ENCODE measurements at places on chromosomes 16 and 17.
A peak's percentile ranks its signal among the peaks of the same experiment; 100 is the strongest.

DNA sequence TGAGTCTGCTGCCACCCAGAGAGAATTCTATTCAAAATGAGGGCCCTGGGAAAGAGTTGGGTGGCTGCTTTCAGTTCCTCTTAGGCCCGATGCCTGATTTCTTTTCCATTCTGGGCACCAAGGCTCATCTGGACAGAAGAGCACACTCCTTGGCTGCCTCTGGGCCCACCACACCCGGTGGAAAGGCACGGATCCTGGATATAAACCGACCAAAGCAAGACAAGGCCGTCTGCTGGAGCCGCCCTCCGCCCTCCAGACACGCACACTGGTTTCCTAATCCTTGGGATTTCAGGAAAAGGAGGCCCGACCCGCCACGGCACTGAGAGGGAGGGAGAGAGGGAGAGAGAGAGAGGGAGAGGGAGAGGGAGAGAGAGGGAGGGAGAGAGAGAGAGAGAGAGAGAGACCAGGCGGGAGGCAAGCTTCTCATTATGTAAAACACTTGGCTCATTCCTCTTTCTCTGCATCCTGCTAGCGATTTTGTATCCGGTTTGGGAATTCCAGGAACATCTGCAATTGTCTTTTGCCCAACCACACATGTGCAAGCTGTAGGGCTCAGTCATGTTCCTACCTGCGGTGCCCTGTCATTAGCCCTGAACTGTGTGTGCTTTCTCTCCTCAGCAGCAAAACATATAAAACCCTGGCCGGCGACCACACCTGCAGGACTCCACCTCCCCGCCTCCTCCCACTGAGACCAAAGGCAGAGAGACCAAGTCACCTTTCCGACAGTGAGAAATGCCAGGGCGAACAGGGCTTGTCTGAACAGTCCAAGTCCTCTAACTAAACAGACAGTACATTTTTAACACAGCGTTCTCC lies 347.2 kb downstream of the SOX9 start:
- DNase-seq = peak; percentile 41

DNA sequence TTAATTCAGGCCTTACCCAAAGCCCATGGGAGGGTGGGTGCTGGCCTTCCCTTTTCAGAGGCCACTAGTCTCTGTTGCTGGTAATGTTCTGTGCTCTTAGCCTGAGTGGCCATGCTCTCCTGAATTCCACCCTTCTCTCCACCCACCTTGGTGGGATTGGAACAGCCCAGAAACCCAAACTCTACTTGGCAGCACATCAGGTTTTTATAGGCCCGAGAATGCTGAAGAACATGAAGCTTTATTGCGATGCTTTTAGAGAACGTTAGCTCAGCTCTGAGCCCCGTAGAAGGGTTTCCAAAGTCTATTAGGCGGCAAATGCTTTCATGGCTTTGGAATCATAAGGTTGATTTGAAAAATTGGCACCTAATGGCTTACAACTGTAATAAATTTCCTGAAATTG lies 209.3 kb downstream of the MSI2 start:
- no peak for DNase-seq

- DNase-seq = no peak
Measured at GRCh38 chr16:11627822-11628457, 40.3 kb upstream of the SNN start.

- DNase-seq = no peak
Measured at GRCh38 chr16:56852401-56852730, 12.6 kb upstream of the SLC12A3 start.

DNA sequence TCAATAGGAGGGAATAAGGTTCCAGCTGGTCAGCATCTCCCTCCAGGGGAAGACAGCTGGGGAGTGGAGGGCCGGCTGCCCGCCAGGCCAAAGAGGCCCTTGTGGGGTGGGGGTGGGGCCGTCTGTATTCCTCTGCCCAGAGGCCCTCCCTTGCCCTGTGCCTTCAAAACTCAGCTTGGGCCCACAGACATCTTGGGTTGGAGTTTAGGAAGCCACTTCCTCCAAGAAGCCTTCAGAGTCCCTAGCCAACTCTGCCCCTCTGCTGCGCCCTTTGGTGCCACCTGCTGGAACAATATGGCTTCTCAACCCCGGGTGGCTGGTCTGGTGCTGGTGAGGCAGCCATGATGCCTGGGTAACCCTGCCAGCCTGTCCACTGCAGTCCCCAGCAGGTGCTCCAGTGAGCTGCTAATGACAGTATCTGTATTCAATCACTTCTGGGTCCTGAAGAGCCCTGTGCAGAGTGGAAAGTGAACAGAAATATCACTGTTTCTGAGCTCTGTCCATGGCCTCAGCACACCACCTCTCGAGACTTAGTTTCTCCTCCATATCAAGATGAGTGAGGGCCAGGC lies 16.7 kb downstream of the HSD11B2 start:
- DNase-seq = peak; percentile 47

GRCh38 chr17:34379868-34380267 lies 16.8 kb upstream of the CCL1 start:
- DNase-seq = peak; percentile 10

DNA sequence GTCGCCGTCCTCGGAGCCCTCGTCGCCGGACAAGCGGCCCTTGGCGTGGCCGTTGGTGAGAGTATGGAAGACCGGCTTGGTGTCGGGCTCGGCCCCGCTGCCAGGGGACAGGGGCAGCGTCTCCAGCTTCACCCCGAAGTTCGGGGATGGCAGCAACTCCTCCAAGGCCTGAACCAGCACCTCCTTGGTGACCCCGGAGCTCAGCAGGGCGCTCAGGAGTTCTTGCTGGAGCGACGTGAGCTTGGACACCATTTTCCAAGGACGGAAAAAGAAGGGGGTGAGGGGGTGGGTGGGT lies 279 bp downstream of the HNF1B start:
- no peak for DNase-seq

DNA sequence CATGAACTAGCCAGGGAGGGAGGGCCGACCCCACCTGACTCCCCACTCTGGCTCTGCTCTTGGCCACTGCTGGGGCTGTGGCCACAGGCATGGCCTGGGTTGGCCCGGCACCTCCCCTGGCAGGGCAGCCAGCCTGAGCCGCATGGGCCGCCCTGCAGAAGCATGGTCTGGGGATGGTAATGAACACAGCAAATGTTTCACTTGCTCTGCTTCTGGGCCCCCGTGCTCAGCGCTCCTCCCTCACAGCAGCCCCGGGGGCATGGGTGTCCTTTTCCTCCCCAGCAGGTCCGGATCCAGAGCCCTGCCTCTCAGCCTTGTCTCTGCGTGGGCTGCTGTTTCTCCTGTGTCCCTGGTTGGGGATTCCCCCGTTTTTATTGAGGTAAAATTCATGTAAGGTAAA lies 30.9 kb upstream of the KCNJ12 start:
- peak; percentile 36 for DNase-seq

- DNase-seq = no peak
Measured at GRCh38 chr17:57708410-57708809, 36.7 kb downstream of the CCDC182 start.

GRCh38 chr16:3049921-3050481 lies 3.6 kb downstream of the MMP25 start:
- DNase-seq = no peak
